ENCODE measurements at places on chromosomes 13 and 19.

- DNase-seq, result no peak
Measured at GRCh38 chr13:98157609-98158008, 14.7 kb downstream of the FARP1 start.

DNA sequence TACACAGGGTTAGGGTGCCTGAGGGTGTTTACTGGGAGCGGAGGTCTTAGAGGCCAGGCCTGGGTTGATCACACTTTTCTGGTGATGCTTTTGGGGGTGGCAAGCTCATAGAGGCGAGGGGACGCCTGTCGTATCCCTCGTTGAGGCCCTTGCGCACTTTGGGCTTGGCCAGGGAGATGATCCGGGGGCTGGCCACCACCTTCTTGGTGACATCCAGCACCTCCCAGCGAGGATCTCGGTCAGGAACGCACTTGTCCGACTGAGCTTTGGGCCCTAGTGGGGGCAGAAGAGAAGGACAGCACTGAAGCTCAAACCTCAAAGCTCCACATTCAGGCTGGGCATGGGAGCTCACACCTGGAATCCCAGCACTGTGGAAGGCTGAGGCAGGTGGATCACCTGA, 17.6 kb upstream of the MIER2 start:
- DNase-seq, result no peak

DNA sequence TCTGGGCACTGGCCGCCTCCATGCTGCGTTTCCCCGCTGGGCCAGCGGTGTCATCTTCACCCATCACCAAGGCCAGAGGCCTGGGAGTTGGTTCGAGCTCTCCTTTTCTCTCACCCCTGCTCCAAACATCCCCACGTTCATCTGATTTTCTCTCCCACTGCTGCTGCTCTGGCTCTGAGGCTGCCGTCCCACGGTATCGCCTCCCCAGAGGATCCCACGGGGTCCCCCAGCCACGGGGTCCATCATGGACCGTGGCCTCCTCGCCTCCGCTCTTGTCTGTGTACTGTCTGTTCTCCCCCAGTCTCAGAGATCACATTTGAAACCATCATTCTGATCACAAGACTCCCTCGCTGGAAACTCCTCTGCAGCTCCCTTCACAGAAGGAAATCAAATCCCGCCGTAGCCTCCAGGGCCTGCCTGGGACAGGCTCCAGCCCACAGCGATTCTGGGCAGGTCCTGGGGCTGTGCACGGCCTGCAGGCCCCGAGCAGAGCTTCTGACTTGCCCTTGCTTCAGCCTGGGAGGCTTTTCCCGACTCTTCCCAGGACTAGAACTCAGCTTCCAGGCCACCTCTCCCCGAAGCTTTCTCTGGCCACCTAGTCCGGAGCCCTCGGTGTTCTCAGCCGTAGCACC, 64.2 kb downstream of the SOX1 start:
- peak; percentile 30 for DNase-seq

DNA sequence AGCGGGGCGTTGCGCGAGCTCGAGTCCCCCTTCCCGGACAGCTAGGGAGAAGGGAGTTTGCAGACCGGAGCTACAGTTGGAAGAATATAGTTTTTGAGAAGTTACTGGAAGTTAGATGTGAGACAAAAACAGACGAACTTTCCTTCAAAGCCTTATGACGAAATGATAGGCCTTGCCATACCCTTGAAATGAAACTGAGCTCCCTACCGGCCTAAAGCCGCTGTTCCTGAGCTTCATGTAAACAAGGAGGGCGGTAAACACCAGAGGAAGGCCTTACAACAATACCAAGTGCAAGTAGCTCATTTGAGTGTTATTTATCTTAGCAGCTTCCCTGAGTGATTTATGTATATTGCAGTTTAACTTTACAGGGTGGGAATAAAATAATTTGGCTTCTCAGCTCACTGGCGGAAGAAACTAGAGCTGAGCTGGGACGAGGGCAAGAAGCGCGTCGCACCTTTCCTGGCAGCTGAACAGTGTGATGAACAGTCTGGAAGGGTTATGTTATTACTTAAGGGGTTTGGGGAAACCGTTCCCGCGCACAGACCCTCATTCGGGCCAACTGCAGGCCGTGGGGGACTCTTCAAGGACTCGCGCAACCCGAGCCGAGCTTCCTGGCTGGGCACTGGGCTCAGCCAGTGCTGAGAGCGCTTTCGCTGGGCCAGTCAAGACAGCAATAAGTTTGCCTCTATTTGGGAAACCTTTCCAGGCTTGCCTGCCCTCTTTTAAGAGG, 111.2 kb downstream of the KCNRG start:
- peak; percentile 79 for DNase-seq

DNA sequence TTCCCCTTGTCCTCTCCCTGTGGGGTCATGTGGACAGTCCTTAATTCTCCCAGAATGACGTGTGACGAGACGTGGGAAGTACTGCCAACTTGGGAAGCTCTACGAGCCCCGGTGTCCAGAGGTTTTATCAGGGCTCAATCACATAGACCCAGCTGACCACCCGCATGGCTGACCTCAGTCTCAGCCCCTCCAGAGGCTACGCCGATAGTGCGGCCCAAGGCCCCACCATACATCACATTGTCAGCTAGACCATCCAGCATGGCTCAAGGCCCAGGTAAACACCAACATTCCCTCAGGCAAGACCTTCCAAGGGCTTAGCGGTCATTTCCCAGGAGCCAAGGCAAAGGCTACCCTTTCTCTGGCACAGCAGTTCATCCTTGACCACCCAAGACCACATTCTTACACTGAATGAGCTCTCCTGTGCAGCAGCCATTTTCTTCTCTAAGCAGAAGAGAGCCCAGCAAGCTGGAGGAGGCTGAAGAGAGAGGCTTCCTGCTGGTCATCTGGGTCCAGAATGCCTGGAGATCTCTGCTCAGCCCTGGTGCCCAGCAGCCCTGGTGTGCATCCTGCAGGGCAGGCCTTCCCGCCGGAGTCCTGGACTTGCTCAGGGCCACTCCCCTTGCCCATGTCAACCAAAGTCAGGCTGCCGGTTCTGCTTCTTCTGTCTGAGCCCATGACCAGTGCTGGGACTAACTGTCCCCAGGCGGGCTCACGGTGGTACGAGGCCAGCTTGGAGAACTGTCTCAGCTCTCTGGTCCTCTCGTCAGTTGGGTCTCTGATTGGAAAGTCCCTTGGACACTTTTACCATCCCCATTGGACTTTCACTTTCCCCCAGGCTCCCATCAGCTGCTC, 7.9 kb upstream of the F10 start:
- peak; percentile 86 for DNase-seq

DNA sequence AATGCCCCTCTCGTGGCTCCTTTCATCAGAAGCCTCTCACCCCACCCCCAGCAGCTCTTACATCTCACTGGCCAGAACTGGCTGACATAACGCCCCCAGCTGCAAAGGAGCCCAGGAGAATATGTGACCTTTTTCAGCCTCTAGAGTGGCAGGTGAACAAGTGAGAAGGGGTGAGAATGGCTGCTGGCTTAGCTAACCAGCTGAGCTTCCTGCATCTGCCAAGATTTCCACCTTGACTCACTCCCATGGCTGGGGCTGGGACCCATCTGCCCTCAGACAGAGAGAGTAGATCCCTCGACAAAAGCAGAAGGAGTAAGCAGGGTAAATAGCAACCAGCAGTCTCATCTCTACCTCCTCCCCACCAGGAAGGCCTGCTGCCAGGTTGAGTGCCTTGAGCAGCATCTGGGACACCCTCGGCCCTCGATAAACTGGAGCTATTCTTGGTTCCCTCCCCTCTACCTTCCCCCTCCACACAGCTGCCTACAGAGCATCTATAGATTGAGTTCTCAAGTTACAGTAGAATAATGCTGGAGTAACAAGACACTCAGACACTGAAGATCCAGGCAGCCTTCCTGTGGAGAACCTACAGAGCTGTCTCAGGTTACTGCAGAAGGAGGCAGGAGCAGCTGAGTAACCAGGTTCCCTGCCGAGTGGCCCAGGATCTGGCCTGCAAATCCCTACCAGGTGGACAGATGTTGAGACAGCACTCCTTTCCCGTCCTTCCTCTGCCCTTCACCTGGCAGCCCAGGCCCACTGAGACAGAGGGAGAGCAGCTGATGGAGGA, 15.5 kb downstream of the KASH5 start:
- DNase-seq, result peak; percentile 61

GRCh38 chr13:97127842-97128241, 94.3 kb upstream of the MBNL2 start:
- DNase-seq, result no peak

All from osteoblast (primary cell).